ENCODE measurements at places on chromosomes 12 and 14.

- DNase-seq: no peak
These were observed 39.1 kb upstream of the DHRS7 start for GRCh38 chr14:60204104-60204842.

DNA sequence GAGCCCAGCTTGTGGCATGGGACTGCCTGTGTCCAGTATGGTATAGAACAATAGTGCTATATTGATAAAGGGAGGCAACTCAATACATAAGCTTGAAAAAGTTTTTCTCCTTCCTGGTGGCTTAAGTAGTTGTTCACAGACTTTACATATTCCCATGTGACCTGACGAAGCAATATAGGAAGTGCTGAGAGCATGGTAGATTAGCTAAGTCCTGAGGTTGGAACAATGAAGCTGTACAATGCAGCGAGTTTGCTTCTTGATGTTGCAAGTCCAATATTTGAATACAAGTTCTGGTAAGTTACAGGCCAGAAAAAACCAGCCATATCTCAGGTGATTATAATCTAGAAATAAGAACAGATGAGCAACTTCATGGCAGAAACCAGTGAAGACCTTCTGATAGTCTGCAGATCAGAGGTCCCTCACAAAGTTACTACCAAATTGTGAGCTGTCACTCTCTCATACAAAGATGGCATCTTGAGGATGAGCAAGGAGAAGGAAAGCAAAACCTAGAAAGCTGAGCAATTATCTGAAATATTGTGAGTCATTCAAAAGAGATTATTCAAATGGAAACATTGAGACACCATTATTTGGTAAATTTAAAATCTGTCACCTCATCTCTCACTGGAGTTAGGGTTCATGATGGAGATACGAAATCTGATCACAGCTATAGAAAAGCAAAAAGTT is 72.9 kb upstream of the BTG1 start:
- no peak for DNase-seq

DNA sequence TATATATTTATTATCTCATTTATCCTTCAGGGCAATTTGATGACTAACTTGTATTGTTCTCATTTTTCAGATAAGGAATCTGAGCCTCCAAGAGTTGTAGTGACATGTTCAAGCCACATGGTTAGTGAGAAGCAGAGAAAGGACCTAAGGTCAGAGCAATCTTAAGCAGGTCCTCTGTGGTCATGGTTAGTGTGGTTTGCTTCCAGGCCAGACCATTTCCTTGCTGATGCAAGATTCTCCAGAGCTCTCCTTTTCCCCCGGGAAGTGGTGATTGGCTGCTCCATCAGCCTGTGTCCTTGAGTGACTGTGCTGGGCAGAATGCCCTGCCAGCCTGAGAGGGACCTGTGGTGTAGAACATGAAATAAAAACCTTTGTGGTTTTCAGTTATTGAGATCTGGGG is 141.3 kb downstream of the KTN1 start:
- DNase-seq: no peak

GRCh38 chr12:52427083-52427482 is 7.1 kb downstream of the KRT75 start:
- DNase-seq: no peak

DNA sequence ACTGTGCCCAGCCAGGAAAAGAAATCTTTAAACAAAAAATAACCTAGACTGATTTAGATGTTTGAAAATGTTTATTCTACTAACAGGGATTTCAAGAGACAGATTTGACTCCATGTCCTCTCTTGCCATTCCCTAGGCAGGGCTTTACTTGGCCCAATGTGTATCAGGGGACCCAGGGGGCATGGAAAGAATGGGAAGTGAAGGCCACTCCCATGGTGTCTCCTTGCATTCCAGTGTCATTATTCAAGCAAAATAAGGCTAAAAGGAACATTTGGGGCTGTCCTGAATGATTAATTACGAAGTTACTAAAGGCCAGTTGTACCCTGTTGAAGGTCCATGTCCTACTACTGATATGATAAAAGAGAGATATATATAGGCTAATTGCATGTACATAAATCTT is 151.9 kb upstream of the ATF7IP start:
- DNase-seq: no peak

DNA sequence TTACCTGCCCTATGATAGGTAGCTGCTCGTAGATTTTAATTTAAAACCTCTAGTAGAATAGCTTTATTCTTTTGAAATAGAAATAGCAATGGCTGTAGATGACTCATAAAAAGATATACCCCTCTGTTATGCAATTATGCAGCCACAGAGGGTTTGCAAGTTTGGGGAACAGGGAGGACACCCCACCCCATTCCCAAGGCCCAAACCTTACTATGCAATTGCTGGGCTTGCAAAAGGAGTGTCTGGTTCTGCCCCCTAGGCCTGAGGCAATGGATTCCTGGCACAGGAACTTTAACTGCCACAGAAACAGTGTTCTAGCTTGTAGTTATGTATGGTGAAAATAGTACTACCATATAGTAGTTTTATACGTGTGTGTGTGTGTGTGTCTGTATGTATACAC is 403.3 kb downstream of the ADAMTS20 start:
- no peak for DNase-seq

DNA sequence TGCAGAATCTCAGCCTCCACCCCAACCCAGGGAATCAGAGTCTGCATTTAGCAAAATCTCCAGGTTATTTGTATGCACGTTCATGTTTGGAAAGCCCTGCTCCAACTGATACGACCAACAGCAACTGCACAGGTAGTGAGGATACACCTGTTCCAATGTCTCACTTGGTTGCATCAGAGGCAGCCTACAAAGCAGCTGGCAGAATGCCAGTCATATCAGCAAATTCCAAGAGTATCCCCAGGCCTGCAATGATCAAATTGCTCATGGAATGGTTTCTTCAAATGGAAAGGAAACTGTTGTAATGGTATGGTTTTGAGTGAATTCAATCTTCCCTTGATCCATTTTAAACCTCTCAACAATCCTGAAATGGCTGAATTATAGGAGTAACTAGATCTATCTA is 75.4 kb downstream of the GRIP1 start:
- no peak for DNase-seq

GRCh38 chr14:56310643-56311042 is 192.4 kb downstream of the PELI2 start:
- DNase-seq: no peak

- no peak for DNase-seq
These were observed 176.8 kb downstream of the KIF26A start for GRCh38 chr14:104315169-104315568.

Data from stimulated activated CD4-positive, alpha-beta T cell treated with anti-CD3 and anti-CD28 coated beads, Interleukin-1b, Interleukin-23, amount 100 ng/mL, for 1 hour (primary cell).